ENCODE measurements at places on chromosomes 4 and X. TPM values are rescaled to one million over a fixed set of nuclear protein-coding genes. Genes with fewer than 3 reads are reported as not detected.

The GNRHR gene
- not detected for total RNA-seq

The HSD17B13 gene
- 1.8 TPM for total RNA-seq

The MID2 gene
- 5.4 TPM for total RNA-seq

The EMCN gene
- 3.1 TPM for total RNA-seq

The AVPR2 gene
- 0.54 TPM for total RNA-seq

The APLN gene
- 0.29 TPM for total RNA-seq

The MAGEA6 gene
- not detected for total RNA-seq

The SPANXA2 gene
- not detected for total RNA-seq

The PGK1 gene
- 236 TPM for total RNA-seq

The SUPT20HL1 gene
- not detected for total RNA-seq

GRCh38 chrX:152139589-152139988 is 1.2 kb upstream of the MAGEA10 start:
- no peak for DNase-seq

DNA sequence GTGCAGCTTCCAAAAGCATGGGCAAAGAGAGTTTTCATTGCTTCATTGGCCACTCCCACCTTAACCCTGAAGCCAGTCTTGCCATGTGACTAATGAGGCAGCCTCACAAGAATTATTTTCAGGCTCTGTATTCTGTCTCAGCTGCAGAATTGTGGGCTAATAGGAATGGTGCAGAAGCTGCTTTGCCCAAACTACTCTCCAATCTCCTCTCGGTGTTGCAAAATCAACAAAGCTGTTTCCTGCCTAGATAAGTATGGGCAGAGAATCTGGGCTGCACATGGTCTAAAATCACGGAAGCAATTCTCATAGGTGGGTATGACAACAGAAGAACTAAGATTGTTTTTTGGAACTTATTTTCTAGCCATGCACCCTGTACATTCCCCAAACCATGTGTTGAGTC is 31.4 kb downstream of the PPP1R2C start:
- DNase-seq: no peak

DNA sequence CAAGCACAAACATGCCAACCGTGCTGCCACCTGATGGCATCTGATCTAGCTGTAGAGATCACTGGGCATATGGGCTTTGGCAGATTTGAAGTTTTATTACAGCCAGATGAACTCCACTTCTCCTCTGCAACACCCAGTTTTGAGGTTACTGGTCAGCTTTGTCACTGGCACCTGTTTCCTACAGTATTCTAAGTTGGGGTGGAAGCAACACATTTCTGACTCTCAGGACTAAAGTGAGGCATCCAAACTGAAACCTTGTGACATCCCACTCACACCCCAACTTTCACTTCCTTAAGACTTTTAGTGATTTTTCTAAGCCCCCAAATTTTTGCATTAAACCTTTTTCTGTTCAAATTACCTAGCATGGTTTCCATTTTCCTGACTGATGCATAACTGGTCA is 115.1 kb upstream of the PCDH18 start:
- DNase-seq: no peak

DNA sequence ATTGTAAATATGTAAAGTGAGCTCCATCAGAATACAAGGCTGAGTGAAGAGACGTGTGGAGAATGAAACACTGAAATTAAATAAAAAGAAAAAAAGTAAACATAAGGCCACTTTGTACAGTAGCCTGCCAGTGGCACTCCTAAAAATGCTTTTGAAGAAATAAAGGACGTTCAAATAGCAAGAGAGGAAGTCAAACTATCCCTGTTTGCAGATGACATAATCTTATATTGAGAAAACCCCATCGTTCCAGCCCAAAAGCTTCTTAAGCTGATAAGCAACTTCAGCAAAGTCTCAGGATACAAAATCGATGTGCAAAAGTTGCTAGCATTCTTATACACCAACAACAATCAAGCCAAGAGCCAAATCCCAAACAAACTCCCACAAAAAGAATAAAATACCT is 24.2 kb downstream of the RASSF6 start:
- no peak for DNase-seq

DNA sequence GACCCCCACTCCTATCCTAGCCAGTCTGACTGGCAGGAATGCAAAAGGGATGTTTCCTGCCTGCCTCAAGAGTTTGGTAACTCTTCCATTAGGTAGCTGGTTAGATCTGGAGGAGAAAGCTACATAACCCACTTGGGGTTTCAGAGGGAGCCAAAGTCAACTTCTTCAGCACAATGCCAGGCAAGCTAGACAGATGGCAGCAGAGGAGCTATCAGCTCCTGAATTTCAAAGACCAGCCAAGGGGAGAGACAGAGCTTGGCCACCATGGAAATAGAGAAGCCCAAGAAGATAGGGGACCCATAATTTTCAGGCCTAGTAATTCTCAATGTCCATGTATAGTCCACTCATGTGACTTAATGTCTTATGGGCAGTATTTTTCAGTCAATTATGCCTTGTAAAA is 56.4 kb downstream of the PGRMC1 start:
- DNase-seq: no peak

GRCh38 chrX:10600479-10600878 is 19.9 kb downstream of the MID1 start:
- no peak for DNase-seq

DNA sequence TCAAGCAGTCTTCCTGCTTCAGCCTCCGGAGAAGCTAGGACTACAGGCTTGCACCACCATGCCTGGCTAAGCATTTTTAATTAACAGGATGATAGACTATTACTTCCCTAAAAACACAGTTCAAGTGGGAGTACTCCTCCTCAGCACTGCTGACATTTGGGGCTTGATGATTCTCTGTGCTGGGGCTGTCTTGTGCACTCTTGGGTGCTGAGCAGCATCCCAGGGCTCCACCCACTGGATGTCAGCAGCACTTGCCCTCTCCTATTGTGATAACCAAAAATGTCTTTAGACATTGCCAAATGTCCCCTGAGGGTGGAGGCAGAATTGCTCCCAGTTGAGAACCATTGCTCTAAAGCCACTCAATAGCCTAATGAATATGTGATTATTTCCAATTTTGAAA is 60.4 kb downstream of the CLCN4 start:
- no peak for DNase-seq

GRCh38 chr4:88897180-88897579 is 159.8 kb downstream of the FAM13A start:
- DNase-seq: no peak

DNA sequence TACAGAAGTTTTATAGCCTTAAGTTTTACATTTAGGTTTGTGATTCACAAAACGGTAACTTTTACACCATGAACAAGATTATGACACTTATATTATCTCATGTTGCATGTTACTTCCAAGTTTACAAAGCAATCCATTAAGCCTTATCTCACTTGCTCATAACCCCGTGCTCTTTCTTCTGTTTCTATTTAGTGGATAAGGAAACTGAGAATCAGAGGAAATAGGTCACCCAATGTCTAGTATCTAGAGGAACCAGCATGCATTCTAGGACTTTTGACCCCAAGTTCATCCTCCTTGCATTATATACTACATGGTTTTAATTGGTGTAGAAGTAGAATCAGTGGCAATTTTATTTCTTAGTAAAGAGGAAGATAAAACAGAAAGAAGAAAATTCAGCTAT is 67.0 kb upstream of the ANXA3 start:
- DNase-seq: no peak

GRCh38 chrX:10106806-10107205 is 50.0 kb upstream of the CLCN4 start:
- DNase-seq: no peak

- no peak for DNase-seq
Observed at GRCh38 chr4:123415977-123416376, 19.4 kb downstream of the SPRY1 start.

DNA sequence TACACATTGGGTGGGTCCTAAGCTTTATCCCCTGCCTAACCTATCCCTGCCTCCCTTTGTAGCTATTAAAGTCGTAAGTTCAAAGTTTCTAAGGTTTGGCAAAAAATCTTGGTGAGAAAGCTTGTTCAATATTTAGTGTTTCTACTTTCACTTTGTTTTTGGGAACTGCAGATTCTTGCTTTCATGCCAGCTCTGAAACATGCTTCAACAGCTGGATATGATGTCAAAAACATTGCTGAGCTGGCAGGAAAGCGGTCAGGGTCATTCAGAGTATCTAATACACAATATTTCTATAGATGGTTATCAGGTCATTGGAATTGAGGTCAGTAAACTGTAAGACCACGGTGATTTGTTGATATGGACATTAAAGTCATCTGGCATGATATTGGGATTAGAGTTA is 19.7 kb downstream of the CENPI start:
- DNase-seq: no peak

DNA sequence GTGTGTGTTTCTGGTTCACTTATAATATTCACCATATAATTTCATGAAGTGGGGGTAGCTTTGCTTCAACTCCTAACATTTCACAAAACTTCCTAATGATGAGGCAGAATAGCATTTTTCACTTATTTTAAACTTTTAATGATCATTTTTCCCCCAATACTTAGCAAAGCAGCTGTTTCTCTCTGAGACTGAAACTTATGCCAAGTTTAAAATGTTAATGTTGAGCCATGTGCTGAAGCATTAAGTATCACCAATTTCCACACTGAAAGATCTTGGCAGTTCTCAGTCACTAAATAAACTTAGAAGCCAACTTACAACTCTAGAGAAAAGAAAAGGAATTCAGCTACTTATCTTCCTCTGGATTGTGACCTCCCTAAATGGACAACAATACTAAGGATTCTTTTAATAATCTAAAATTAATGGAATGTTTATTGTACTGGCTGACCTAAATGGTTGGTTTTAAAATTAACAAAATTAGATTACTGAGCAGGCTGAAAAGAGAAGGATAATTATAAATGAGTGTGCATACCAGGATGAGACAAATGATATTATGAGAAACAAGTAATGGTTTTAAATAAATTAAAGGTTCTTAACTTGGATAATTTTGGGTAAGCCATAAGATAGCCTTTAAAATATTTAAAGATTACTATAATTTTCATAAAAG is 1429.4 kb upstream of the ADGRL3 start:
- DNase-seq: no peak

- DNase-seq: no peak
Observed at GRCh38 chrX:19177721-19178120, 55.5 kb upstream of the ADGRG2 start.

- DNase-seq: no peak
Observed at GRCh38 chr4:5988086-5988845, 30.0 kb downstream of the C4orf50 start.

DNA sequence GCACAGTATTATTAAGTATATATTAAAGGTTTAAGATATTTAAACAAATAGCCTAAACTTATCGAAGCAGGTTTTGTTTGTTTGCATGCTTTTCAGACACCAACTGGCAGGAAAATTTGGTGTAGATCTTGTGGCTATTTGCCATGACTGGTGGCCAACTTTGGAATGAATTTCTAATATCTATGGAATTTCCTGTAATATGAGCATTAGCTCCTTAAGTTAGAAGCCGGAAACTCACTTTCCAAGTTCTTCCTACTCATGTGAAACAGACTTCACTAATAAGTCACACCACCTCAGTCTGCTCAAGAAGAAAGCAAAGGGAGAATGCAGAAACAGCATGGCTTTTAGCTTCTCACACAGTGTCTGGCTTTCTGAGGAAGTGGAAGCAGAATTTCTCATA is 563.9 kb downstream of the GRXCR1 start:
- DNase-seq: no peak

DNA sequence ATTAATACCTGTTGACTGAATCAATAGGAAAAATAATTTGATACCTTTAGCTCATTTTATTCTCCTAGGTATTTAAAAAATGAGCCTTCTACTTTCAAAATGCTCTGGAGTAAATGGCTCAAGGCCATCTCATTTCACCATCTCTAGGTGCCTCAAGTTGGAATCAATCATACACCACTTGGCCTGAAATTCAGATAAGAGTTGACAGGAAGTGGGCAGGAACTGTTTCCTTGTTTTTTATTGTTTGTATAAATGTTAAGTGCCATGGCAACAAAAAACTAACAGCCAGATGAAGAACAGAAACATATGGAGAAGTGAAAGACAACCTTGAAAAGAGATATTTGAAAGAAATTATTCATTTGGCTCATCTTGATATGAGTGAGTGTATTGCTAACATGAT is 12.4 kb downstream of the LIMCH1 start:
- no peak for DNase-seq

GRCh38 chrX:3518870-3519269 is 172.4 kb upstream of the MXRA5 start:
- peak; percentile 14 for DNase-seq

- peak; percentile 57 for DNase-seq
Observed at GRCh38 chr4:76147454-76148141, 599 bp downstream of the NUP54 start.

DNA sequence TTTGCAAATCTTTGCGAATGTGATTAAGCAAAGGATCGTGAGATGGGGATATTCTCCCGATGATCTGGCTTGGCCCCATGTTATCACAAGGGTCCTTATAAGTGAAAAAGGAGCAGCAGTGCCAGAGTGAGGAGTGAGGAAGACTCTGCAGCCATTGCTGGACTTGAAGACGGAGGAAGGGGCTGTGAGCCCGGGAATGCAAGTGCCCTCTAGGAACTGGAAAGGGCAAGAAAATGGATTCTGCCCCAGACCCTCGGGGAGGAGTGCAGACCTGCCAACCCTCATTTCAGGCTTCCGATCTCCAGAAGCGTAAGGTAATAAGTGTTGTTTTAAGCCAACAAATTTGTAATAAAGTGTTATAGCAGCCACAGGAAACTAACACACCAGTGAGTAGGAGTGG is 76.3 kb downstream of the EVC start:
- DNase-seq: no peak

GRCh38 chr4:26032142-26032541 is 118.1 kb downstream of the SMIM20 start:
- no peak for DNase-seq

GRCh38 chr4:38805530-38806145 is 1.0 kb upstream of the TLR1 start:
- DNase-seq: peak; percentile 31

GRCh38 chr4:25535278-25535677 is 120.4 kb upstream of the SLC34A2 start:
- DNase-seq: no peak

DNA sequence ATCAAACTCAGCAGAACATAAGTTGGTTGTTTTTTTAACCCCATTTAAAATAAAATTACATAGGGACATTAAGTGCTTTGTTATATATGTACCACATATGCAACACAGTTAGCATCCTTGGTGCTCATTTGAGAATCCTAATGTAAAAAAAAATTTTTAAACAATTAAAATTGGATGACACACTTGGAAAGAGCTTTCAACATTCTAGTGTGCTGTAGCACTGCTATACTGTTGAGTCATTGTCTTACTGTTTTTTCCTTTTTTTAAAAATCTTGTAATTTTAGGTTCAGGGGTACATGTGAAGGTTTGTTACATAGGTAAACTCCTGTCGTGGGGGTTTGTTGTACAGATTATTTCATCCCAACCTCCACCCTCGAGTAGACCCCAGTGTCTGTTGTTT is 12.8 kb downstream of the THAP9 start:
- no peak for DNase-seq

DNA sequence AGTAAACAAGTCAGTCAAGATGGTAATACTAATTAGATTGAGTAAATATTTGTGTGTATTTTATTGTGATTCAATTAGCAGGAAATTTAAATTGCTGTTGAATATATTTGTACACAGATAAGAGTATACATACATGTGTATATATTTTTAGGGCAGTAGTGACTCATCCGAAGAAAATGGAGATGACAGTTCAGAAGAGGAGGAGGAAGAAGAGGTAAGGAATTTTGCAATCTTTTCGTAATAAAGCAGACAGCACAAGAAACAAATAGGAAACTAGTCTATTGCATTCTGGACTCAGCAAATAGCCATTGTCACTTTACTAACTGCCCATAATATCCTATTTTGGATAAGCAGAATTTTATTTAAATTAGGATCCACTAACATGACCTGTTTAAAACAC is 6.6 kb downstream of the IBSP start:
- DNase-seq: no peak
